ENCODE measurements at places on chromosomes 5 and 9. TPM values are rescaled to one million over a fixed set of nuclear protein-coding genes. Genes with fewer than 3 reads are reported as not detected.

DNA sequence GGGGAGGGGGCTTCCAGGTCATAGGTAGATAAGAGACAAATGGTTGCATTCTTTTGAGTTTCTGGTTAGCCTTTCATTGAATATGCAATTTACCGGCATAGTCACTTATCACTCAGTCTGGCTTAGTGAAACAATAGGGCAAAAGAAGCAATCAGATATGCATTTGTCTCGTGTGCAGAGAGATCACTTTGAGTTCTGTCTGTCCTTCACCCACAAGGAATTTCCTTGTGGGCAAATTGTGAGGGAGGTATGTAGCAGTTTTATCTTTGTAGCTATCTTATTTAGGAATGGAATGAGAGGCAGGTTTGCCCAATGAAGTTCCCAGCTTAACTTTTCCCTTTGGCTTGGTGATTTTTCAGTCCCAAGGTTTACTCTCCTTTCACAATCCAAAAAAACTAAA is 116.1 kb downstream of the TUSC1 start:
- no peak for DNase-seq

DNA sequence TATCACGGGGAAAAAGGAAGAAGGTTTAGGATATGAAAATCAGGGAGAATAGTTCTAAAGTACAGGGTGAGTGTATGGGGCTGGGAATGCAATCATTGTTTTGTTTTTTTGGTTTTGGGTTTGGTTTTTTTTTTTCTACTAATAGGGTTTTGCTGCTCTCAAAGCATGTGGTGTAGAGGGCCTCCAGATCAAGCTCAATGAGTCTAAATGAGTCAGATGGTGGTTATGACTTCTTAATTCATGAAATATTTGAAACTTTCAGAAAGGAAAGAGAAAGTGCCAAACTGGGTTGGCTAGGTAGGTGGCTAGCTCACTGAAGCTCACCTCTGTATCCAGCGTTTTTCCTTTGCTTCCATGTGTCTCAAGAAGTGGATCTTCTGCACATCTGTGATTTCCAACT is 10.7 kb downstream of the OR1L8 start:
- DNase-seq: no peak

Gene N4BP3
- total RNA-seq: 1.8 TPM

DNA sequence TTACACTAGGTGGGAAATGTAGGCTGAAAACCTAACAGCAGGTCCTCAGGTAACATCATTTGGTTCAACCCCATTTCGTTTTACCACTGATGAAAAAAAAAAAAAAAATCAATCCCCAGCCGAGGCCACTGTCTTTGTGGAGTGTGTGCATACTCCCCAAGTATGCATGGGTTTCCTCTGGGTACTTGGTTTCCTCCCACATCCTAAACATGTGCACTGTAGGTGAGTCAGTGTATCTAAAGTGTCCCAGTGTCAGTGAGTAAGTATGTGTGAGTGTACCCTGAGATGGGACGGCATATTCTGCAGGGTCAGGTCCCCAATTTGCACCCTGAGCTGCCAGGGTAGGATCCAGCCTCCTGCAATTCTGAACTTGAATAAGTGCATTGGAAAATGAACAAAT is 966.5 kb upstream of the DMAC1 start:
- DNase-seq: no peak

Gene GAS1
- 99.9 TPM for total RNA-seq

DNA sequence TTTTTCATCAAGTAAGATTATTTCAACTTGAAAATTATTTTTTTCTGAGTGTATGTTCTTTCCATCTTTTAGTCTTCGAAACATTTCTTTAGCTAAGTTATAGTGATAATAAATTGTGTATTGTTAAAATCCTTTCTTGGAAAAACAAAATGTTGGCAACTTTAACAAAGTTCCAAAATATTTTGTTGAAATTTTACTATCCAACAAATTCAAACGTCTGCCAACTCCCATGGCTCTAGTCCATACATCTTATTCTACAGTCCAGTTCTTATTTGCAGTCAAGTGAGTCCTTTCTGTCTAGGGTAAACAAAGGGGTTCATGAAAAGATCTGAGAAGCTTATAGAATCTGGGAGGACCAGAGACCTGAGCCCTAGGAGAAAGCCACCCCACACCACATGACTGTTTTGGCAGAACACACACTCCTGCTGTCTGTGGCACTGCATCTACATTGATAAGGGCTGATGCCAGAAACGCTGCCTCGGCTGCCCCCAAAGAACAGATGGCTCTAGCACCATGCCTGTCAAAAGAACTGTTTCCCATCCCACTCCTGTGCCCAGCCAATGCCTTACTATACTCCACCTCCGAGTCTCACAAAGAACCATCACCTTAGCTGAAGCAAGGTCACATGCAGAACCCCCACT is 47.5 kb downstream of the FEM1C start:
- DNase-seq: no peak

DNA sequence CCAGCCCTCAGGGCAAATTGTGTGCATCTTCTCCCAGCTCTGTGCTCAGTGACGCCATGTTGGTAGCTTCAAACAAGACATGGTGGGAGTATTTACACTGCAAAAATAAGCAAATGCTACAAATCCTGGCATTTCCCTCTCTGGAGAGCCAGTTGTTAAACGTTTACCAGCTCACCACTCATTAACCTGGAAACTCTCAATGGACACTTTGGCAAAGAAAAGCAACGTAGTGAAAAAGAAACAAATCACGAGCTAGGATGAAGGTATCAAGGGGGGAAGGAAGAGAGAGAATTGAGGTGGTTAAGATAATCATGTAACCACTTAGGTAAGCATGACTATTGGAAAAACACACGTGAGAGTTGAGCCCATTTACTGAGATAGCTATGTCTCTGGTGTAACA is 72.5 kb downstream of the MRPS30 start:
- DNase-seq: no peak

- no peak for DNase-seq
Measured at GRCh38 chr5:6066016-6066415, 312.3 kb downstream of the MED10 start.

GRCh38 chr5:67581203-67581602 is 384.6 kb upstream of the CD180 start:
- no peak for DNase-seq

DNA sequence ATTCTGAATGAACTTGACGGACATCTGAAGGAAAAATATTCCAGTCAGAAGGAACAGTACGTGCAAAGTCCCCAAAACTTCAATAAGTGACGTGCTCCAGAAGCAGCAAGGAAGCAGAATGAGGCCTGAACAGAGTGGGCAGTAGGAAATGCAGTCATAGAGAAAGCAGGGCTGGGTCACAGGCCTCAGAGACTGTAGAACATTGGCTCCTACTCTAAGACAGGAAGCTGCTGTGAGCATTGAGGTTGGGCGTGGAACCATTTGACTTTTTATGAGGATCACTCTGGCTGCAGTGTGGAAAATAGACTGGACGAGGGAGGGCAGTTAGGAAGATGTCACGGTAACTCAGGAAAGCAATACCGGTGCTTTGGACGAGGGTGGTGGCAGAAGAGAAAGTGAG is 64.0 kb downstream of the DOCK8 start:
- DNase-seq: no peak

DNA sequence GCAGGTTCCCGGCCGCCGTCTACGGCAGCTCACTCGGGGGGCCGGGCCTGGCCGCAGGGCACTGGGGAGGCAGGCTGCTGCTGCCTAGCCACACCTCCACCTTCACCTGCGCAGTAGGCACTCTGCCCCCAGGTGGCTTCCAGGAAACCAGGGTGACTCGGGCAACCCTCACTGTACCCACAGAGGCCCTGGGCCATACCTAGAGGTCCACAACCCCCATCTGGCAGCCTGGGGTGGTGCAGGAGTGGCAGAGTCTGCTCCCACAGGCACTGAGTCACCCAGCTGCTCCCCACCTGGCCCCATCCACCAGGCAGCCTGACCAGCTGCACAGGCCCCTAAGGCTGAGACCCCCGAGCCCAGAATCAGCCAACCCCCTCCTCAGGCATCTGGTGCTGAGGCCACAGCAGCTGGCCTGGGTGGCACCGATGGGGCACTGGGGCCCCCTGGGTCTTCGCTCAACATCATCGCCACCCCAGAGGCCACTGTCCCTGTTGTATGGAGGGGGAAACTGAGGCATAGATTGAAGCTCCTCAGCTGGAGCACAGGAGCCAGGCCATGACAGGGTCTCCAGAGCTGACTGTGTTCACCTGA is 70.2 kb downstream of the KCNT1 start:
- no peak for DNase-seq

Gene FAM81B
- total RNA-seq: not detected
